ENCODE measurements at places on chromosomes 3 and 15. TPM values are rescaled to one million over a fixed set of nuclear protein-coding genes. Genes with fewer than 3 reads are reported as not detected.

HOMER2 gene
- 5.0 TPM for total RNA-seq

MAPKAPK3 gene
- total RNA-seq: 40.1 TPM

ACKR4 gene
- total RNA-seq: not detected

RTP1 gene
- not detected for total RNA-seq

HTR3E gene
- not detected for total RNA-seq

RARB gene
- total RNA-seq: 3.8 TPM

CP gene
- 5.0 TPM for total RNA-seq

DPPA4 gene
- total RNA-seq: not detected

STAB1 gene
- total RNA-seq: 0.63 TPM

PAQR5 gene
- total RNA-seq: 3.4 TPM

VPS39 gene
- total RNA-seq: 42.7 TPM

CPNE9 gene
- not detected for total RNA-seq

CCNB2 gene
- 92.0 TPM for total RNA-seq

GOLGA6L9 gene
- 3.6 TPM for total RNA-seq

VGLL3 gene
- 8.2 TPM for total RNA-seq

DPPA2 gene
- total RNA-seq: not detected

ANXA2 gene
- 1,141 TPM for total RNA-seq

HPS3 gene
- 19.4 TPM for total RNA-seq

NGRN gene
- 101 TPM for total RNA-seq

CYP11A1 gene
- total RNA-seq: 0.56 TPM

PRR20G gene
- total RNA-seq: not detected

CPLX3 gene
- not detected for total RNA-seq

Data from Caco-2 (cell line).